ENCODE measurements at places on chromosomes 7 and 10.

GRCh38 chr7:45027774-45028114, 27.7 kb downstream of the CCM2 start:
- DNase-seq: no peak

- no peak for DNase-seq
These were observed 766.0 kb upstream of the POT1 start for GRCh38 chr7:125695626-125696025.

DNA sequence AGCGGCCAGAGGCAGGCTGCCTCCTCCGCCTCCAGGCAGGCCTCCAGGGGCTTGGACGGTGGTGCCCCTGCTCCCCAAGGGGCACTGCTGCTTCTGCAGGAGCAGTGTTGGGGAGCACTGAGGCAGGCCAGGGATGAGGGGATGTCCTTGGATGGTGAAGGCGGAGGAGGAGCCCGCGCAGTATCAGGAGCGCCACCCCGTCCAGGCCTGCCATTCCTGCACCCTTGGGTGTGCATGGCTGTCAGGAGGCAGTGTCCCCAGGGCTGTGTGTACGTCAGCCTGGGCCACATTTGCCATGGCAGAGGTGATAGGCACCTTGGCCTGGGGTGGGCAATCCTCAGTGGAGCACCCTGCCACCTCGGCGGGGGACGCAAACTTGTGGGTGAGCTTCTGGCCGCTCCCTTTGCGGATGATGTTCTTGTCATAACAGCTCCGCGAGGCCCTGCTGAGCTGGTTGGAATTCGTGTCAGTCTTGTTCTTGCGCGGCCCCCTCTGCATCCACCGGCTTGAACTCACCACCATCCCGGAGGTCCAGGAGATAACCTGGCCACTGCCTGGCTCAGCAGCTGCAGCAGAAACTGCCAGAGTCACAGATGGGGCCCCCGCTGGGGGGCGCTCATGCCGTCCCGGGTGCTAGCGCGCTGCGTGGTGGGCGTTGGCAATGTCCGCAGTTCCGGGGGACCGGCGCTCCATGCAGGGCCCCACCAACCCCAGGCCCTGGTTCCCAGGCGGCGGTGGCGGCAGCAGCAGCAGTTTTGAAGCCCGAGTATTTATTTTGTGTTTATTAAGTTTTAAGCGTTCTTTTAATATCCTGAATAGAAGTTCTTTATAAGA, 182.3 kb upstream of the ADCY1 start:
- no peak for DNase-seq

DNA sequence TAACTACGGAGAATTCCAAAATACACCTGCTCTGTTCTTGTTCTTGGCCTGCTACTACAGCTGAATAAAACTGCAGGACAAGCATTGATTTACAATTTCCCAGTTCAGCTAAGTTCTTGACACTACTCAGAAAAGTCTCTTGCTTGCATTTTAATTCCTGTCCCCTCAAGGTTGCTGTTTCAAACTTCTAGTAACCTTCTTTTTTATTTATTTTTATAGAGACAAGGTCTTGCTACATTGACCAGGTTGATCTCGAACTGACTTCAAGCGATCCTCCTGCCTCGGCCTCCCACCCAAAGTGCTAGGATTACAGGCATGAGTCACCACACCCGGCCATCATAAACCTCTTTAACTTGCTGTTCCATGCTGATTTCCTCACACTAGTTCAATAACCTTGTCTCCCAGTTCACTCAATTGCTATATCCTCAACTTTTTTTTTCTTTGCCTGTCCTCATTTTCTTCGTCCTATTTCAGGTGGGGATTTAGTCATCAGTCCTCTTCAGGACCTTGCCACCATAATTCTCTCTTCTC, 79.9 kb downstream of the ARHGAP21 start:
- no peak for DNase-seq

GRCh38 chr7:141258559-141258958, 184.7 kb downstream of the TMEM178B start:
- no peak for DNase-seq

- no peak for DNase-seq
These were observed 7.6 kb downstream of the BPGM start for GRCh38 chr7:134654104-134654775.

DNA sequence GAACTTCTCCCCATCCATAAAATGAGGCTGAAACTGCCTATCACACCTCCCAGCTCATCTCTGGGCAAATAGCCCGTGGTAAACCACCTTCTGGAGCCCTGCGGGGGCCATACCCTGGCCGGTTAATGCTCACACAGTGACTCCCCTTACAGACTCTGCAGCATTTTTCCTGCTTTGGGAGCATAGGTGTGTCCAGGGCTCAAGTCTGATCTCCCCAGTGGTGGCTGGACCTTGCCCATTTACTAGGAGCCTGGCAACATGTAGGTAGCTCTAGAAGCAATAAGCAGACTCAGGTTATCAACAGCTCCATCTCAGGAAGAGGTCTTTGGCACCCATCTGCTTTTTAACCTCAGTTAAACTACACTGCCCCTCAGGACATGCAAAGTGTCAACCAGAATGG, 5.5 kb upstream of the CDHR1 start:
- DNase-seq: no peak

DNA sequence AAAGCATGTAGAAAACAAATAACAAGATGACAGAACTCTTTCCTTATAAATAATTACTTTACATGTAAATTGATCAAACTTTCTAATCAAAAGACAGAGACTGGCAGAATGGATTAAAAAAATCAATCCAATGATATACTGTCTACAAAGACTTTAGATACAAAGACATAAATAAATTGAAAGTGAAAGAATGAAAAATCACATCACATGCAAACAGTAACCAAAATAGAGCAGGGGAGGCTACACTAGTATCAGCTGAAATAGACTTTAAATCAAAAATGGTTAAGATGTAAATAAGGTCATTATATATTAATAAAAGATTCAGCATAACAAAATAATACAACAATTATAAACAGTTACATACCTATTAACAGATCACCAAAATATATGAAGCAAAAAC, 97.3 kb downstream of the SNX13 start:
- no peak for DNase-seq

DNA sequence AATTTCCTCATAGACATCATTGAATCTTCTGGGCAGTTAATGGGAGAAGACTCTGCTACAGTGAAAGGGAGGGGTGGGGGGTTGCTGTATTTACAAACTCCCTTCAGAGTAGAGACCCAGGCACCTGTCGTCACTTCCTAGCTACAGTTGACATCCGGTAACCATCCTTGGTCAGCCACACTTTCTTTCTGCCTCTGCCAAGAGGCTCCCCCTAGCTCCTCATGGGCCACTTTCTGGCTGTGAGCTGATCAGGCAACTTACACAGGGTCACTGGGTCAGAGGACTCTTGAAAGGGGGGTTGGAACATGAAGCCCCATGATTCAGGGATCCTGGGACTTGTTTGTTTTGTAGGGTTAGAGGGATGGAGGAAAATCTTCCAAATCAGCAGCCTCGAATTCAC, 1.2 kb downstream of the TECPR1 start:
- DNase-seq: peak; percentile 68

DNA sequence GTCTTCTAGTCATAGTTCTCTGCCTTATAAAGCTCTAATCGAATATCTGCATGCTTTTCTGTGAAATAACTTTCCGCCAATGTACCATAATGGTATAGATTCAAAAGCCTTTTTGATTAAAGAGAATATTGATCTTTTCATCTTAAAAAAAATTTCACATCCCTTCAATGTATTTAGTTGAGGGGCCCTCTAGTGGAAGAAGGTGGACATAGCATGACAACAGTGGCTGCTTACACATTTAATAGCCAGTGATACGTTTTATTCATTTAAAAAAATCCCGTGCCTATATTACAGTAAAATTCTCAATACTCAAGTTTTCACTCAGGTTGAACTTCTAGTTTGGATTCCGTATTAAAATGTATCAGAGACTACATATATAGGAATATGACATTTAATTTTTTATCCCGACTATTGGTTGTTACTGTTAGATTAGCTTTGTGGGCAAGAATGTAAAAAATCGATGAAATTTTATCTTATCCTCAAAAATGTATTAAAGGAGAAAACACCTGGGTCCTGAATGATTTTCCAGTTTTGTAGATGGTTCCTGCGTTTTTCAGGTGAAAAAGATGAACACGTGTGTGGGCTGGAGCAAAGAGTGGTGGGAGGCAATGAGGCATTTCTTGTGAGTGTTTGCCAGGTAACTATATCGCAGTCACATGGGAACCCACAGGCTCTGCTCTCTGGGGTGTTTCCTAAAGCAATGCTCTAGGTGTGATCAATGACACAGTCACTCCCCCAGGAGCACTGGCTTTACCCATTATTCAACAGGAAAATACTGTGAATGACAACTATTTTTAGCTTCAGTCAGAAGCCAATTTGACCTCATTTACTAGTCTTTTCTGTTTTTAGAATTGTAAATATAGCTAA, 24.1 kb upstream of the PNLIP start:
- DNase-seq: peak; percentile 42

- no peak for DNase-seq
These were observed 63.3 kb downstream of the MRC1 start for GRCh38 chr10:17872191-17873091.

GRCh38 chr7:90188281-90188680, 23.3 kb upstream of the STEAP2 start:
- DNase-seq: no peak

DNA sequence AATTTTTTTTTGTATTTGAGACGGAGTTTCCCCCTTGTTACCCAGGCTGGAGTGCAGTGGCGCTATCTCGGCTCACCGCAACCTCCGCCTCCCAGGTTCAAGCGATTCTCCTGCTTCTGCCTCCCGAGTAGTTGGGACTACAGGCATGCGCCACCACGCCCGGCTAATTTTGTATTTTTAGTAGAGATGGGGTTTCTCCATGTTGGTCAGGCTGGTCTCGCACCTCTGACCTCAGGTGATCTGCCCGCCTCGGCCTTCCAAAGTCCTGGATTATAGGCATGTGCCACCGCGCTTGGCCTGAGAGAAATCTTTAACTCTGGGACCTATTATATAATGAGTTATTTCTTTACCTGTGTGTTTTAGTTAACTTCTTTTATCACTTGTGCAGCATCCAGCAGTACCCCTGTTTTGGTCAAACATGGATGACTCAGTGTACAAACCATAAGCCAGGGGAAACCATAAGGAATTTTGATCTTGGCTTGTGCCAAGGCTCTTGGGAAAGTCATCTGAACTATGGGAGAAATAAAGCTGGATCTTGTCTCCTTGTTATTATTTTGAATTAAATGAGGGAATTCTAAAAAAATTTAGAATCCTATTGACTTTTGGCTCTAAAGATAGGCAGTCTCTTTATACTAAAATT, 23.6 kb upstream of the ZRANB1 start:
- DNase-seq: no peak

DNA sequence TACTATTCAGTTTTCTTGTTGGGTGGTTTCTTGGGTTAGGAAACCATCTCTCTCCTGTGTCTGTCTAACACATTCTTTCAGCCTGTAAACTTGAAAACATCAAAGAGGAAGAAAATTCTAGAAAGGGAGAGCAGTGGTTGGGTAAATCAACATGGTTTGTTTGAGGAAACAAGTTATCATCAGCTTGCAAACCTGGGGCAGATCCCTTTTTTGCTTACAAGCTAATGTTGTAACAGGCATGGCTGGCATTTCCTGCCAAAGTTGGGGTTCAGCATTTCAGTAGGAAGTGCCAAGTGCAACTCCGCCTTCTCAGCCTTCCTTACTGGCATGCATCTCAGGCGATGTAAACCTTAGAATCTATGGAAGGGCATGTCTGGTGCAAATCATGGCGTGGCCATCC, 112.6 kb downstream of the EEPD1 start:
- DNase-seq: no peak

- no peak for DNase-seq
These were observed 91.2 kb upstream of the CCZ1B start for GRCh38 chr7:6917258-6917657.

DNA sequence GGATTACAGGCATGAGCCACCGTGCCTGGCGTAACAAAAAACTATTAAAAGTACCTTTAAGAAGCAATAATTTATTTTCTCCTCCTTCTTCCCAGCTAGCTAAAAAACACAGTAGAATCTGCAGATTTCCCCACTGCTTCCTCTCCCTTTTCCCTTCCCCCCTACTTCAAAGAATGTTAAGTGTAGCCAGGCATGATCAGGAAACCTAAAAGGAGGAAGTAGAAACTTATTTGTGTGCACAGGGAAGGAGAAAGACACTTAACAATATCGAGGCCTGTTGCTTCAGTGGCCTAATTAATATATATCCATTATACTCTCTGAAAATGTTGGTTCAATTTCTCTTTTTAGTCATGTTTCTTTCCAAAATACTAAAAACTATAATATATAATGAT, 127.7 kb downstream of the NRBF2 start:
- no peak for DNase-seq

GRCh38 chr7:13198727-13199126, 511.3 kb downstream of the ARL4A start:
- DNase-seq: no peak

GRCh38 chr7:92289321-92289720, 43.5 kb downstream of the ANKIB1 start:
- no peak for DNase-seq

GRCh38 chr10:114520453-114520852, 116.2 kb upstream of the AFAP1L2 start:
- no peak for DNase-seq

- DNase-seq: no peak
These were observed 19.2 kb downstream of the KCP start for GRCh38 chr7:128891110-128891941.

DNA sequence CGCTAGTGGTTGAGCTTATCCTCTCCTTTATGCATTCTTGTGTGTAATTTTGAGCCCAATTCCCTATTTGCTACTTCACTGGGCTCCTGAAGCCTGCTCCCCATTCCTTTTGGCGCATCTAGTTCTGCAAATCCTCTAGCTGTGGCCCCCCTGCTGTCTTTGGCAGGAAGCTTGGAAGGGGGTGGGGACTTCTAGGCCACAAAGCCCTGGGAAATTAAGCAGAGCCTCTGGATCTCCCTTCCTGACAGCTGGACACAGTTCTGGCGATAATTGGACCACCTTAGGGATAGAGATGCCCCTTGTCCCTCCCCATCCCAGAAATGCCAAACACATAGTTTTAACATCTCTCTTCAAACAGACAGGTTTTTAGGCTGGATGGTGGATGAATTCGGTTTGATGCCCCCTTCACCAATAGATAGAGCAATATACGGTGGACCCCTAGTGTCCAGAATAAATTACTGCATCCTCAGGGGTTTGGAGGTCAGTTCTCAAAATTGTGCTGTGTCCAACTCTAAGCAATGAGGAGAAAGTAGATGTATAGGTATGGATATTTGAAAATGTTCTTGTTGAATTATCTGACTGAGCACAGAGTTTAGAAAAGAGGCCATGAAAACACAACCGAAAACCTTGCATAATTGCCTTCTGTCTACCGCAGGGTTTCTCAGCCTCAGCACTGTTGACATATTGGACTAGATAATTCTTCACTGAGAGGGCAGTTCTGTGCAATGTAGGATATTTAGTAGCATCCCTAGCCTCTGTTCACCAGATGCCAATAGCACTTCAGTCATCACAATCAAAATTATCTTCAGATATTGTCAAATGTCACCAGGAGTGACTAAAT, 75.5 kb downstream of the PAPSS2 start:
- peak; percentile 61 for DNase-seq
